Effector memory CD8-positive, alpha-beta T cell (primary cell): ENCODE measurements at places on chromosomes 5 and 9.

- no peak for DNase-seq
Measured at GRCh38 chr9:93051680-93052089, 6.8 kb upstream of the SUSD3 start.

DNA sequence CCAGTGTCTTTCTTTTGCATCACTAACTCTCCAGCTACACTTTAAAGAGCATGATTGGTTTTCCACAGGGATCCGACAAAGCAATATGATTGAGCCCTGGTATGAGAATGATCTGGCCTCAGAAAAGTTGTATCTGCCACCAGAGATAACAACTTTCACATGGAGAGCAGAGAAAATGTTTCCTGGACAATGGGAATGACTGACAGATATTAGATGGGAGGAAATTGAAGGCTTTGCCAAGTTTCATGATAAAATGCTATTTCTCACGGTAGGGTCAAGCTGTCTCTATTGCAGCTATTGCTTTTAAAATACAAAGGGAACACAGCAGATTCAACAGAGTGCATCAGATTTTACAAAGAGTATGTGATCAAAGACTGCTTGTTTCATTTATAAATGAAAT, 56.4 kb upstream of the GLIS3 start:
- DNase-seq: no peak

GRCh38 chr5:19266791-19267190, 721.2 kb downstream of the CDH18 start:
- no peak for DNase-seq

GRCh38 chr5:108093186-108093585, 288.7 kb downstream of the FBXL17 start:
- no peak for DNase-seq
